ENCODE measurements at places on chromosomes 12 and 14.

GRCh38 chr14:100767003-100767787 lies 40.5 kb downstream of the DLK1 start:
- no peak for DNase-seq

DNA sequence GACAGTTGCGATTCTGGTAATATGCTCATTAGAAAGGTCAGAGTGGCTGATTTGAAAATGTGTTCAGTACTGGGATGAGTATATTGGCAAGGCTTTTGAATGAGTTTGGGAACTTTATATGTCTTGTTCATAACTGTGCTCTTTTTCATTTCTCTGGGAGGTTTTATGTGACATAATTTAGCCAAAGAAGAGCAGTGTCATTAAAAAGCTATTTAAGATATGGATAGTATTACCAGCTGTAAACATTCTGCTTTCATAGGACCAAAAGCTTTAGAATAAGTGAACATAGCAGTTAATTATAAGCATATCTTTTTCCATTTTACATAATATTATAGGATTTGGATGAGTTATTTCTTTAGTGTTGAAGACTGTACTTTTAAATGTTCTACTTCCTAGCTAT lies 260.4 kb downstream of the TTC6 start:
- no peak for DNase-seq

DNA sequence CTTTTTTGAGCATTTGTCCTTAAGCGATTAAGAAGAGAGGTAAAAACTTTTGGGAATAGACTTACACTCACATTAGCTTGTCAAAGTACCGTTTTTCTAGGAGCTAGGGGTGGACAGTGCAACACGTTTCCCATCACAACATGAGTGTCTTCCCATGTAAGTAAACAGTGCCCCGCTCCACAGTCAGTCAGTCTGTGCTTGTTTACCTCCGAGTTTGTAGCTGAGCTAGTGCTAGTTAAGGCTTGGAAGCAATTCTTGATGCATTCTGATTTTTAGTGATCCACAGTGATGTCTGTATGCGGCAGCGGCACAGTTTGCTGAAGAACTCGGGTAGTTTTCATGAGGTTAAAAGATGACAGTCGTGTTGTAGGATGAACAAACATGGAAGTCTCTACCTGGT lies 941 bp downstream of the ZDHHC17 start:
- no peak for DNase-seq

- DNase-seq = no peak
Observed at GRCh38 chr12:115452751-115453281, 768.8 kb upstream of the TBX3 start.

DNA sequence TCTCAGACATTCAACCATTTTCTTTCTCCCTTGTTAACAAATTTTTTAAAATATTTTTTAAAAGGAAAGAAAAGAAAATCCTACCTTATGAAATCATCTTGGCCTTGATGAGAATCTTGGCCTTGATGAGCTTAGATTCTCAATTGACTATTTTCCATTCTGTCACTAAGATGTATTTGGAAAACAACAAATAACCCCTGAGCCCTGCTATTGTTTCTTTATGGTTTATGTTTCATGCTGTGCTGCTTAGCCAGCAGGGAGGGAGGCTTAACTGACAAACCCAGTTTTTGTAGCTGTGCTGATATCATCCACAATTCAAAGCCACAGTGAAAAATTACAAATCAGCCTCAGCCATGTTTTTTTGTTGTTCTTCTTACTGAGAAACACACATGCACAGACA lies 404.1 kb downstream of the RAD51B start:
- DNase-seq = no peak

DNA sequence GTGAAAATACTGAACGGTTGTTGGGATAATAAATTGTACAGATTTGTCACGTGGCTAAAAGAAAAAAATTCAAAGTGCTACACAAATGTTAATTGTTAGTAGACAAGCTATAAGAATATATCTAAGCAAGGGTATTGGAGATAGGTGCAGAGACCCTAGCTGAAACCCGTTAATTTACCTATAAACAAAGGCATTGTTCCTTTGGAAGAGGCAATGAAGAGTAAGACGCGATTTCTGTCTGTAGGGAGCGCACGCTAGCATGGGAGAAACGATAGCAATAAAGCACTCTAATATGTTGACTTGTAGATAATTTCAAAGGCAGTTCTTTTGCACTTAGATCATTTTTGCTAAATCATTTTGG lies 565 bp downstream of the CCDC77 start:
- no peak for DNase-seq

DNA sequence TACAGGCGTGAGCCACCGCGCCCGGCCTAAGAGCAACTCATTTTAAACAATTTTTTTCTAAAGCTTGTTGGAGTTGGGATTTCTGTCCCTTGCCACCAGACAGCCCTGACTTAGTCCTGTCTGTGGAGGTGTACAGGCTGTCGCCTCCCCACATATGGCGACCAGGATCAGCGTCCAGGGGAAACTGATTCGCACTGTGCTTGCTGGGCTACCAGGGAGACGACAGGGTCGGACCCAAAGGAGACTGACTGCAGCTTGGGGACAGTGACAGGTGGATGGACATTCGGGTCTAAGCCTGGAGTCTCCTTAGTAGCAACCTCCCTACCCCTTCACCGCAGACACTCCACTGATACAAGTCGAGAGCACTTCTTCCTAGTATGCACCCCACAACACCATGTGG lies 40.3 kb downstream of the TRAFD1 start:
- DNase-seq = no peak

DNA sequence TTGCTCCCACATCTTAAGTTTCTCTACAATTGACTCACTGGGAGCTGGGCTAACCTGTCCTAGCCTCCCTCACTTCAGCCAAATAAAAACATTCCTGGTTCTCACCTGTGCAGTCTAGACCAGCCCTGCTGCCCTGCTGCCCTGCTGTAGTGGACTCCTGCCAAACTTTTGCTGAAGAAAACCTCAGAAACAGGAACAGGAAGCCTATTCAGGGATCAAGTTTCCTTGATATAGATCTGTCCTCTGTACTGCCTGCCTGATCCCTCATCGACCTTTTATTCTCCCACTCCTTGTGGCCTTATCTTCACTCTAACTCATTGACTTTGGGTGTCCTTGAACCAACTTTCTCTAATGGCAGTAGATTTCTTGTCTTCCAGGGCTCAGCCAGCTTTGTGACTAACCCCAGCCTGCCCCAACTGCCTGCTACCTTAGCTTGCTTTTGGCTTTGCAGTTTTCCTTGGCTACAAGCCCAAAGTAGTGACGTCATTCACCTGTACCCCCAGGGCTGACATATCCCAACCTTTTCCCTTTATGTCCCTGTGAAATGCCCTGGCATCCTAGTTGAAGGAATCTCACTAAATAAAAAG lies 234.8 kb downstream of the DUSP6 start:
- no peak for DNase-seq

GRCh38 chr14:92994131-92994676 lies 71.3 kb downstream of the CHGA start:
- no peak for DNase-seq

- DNase-seq = no peak
Observed at GRCh38 chr12:56014205-56014604, 6.6 kb upstream of the IKZF4 start.

DNA sequence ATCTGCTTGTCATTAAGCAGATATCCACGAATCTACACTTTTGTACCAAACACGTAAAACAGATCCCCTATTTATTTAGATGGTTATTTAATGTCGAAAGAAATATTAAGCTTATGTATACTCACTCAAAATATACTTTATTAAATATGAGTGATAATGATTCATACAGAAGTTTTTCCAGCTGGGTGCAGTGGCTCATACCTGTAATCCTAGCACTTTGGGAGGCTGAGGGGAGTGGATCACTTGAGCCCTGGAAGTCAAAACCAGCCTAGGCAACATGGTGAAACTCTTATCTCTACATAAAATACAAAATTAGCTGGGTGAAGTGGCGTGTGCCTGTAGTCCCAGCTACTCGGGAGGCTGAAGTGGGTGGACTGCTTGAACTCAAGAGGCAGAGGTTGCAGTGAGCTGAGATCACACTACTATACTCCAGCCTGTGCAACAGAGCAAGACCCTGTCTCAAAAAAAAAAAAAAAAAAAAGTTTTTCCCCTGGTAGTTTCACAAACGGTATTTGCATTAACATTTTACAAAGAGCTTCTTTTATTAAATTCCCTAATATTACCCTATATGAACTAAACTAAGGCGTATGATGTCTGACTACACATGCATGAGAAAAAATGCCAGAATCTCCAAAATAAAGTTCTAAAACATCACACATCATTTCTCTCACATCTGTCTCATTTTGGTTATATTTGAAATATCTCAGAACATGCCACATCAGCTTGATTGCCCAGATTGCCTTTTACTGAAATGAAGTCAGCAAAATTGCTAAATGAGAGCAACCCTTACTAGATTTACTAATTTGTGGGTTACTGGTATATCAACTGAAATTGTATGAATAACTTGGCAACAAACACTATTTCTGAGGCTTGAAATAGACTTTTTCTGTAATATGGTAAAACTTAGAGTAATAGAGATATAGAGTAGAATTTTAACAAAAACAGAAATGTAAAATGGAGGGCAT lies 74.9 kb downstream of the PAWR start:
- DNase-seq = no peak

DNA sequence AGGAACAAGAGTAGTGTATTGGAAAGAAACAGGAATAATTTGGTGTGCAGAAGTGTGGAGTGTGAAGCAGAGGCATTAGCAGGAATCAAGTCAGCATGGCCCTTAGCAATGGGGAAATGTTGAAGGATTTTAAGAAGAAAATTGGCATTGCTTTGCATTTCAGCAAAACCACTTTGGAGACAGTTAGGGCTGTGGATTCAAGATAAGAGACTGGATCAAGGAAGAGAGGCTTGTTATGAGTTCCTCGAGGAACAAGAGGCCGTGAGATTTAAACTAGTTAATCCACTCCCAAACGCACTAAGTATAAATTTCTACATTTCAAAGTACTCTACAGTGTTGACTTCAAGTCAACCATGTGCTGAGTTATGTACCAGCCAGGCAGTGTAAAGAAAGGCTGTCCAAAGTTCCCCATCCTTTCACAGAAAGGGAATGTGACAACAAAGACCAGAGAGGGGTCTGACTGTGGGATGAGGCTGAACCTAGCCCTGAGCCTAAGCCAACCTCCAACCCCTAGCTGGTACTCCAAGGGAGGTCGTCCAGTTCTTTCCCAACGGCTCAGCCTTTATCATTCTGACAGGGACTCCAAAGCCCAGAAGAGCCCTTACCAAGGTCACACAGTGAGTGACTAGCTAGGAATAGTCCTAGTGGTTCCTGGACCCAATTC lies 91.2 kb upstream of the BMP4 start:
- DNase-seq = no peak

DNA sequence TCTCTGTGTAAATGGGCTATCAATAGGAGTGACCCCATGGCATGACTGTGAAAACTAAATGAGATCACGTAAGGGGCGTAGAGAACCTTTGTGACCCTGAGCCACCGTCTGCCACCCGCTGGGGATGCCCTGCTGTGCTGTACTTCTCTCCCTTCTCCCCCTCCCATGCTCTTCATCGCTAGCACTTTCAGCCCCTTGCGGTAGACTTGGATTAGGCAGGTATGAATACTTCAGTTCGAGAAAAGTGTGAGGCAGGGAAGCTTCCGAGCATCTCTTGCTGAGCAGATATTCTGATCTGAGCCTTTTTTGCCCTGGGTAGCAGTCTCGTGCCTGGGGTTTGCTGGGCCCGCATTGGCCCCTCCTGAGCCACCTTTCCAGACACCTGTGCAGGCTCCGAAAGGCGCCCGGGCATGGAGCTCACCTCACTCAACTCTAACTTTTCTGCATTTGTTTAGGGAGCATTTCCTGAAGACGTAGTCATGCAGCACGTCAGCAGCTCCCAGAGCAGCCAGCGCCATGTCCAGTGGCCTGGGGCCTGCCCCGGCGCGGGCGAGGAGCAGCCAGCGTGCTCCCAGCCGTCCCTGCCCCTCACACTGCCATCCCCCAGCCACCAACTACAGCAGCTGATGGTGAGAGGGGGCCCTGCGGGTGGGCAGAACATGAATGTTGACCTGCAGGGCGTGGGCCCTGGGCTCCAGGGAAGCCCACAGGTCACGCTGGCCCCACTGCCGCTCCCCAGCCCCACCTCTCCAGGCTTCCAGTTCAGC lies 40.4 kb downstream of the DDX51 start:
- no peak for DNase-seq

GRCh38 chr12:80763874-80764273 lies 47.2 kb downstream of the MYF5 start:
- DNase-seq = no peak

- DNase-seq = peak; percentile 59
Observed at GRCh38 chr12:6280053-6280469, 30.4 kb upstream of the PLEKHG6 start.

DNA sequence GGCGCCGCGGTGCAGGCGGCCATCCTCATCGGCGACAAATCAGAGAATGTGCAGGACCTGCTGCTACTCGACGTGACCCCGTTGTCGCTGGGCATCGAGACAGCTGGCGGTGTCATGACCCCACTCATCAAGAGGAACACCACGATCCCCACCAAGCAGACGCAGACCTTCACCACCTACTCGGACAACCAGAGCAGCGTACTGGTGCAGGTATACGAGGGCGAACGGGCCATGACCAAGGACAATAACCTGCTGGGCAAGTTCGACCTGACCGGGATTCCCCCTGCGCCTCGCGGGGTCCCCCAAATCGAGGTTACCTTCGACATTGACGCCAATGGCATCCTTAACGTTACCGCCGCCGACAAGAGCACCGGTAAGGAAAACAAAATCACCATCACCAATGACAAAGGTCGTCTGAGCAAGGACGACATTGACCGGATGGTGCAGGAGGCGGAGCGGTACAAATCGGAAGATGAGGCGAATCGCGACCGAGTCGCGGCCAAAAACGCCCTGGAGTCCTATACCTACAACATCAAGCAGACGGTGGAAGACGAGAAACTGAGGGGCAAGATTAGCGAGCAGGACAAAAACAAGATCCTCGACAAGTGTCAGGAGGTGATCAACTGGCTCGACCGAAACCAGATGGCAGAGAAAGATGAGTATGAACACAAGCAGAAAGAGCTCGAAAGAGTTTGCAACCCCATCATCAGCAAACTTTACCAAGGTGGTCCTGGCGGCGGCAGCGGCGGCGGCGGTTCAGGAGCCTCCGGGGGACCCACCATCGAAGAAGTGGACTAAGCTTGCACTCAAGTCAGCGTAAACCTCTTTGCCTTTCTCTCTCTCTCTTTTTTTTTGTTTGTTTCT lies 1.7 kb downstream of the HSPA2 start:
- DNase-seq = no peak

GRCh38 chr14:51726166-51726899 lies 74.6 kb downstream of the FRMD6 start:
- no peak for DNase-seq

DNA sequence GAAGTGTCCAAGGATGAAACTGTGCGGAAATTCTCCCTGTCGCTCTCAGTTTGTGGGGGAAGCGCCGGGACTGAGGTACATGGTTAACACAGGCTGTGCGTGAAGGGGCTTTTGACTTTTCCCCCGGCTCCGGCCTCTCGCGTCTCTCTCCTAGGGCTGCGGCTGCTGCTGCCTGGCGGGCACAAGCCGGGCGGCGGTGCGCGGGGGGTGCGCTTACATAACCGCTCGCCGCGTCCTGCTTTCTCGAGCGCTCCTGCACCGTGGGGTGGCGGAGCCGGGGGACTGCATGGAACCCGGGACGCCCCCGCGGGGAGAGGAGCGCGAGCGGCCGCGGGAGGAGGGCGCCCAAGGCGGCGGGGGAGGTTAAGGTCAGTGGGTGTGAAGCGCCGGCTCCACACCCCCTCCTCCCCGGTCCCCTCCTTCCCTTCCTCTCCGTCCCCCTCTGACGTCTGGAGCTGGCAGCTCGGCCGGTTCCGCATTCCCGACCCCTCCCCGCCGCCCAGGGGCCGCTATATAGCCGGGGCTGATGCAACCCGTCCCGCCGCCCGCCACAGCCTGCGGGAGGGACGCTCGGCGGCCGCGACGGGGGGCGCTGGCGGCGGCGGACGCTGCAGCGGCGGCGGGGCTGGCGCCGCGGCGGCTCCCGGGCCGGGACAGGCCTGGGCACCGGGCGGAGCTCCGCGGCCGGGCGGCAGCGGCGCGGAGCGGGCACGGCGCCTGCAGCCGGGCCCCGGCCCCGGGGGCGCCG lies at the start of gene JDP2:
Gene JDP2, plus strand, starts transcription at position 541 of the 748 bp plus-strand sequence. CDS start 9,899 bp downstream, outside the sequence.
- DNase-seq = peak; percentile 96

All from heart right ventricle (tissue), 16 donors.